ENCODE measurements at places on chromosomes 12 and 14.

GRCh38 chr12:47849261-47849660, 29.6 kb upstream of the HDAC7 start:
- no peak for DNase-seq

- no peak for DNase-seq
These were observed 30.9 kb upstream of the MDM2 start for GRCh38 chr12:68776976-68777610.

- no peak for DNase-seq
These were observed 159.5 kb downstream of the BRMS1L start for GRCh38 chr14:35985474-35986218.

- no peak for DNase-seq
These were observed 5.4 kb downstream of the CIPC start for GRCh38 chr14:77103475-77103874.

GRCh38 chr12:89319122-89319521, 33.2 kb downstream of the DUSP6 start:
- no peak for DNase-seq

- DNase-seq, result no peak
These were observed 54.5 kb downstream of the VCPKMT start for GRCh38 chr14:50061664-50062437.

DNA sequence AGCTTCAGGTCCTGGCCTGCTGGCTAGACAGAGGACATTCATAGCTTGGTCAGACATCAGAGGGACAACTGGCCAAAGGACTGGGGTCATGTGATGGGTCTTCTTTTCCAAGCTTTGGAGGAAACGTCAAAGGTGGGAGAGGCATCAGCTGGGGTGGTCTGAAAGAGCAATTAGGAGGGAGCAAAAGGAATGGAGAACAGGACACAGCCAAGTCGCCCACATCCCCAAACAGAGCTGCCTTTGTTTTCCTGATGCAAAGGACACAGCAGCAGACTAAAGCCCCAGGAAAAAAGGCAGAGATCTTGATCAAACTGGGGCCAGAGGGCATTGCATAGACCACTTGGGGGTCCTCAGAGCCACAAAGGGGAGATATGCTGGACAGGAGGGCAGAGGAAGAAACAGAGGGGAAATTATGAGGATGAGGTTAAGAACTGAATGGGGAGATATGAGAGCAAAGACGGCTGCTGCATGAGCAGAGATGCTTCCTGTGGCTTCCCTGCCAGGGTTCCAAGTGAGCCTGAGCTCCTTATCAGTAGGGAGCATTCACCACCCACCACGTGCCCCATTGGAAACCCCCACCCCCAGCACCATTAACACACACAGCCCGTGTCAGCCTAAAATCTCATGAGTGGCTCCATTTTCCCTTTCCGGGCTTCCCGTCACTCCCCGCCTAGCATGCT, 62.4 kb downstream of the ANO2 start:
- no peak for DNase-seq

DNA sequence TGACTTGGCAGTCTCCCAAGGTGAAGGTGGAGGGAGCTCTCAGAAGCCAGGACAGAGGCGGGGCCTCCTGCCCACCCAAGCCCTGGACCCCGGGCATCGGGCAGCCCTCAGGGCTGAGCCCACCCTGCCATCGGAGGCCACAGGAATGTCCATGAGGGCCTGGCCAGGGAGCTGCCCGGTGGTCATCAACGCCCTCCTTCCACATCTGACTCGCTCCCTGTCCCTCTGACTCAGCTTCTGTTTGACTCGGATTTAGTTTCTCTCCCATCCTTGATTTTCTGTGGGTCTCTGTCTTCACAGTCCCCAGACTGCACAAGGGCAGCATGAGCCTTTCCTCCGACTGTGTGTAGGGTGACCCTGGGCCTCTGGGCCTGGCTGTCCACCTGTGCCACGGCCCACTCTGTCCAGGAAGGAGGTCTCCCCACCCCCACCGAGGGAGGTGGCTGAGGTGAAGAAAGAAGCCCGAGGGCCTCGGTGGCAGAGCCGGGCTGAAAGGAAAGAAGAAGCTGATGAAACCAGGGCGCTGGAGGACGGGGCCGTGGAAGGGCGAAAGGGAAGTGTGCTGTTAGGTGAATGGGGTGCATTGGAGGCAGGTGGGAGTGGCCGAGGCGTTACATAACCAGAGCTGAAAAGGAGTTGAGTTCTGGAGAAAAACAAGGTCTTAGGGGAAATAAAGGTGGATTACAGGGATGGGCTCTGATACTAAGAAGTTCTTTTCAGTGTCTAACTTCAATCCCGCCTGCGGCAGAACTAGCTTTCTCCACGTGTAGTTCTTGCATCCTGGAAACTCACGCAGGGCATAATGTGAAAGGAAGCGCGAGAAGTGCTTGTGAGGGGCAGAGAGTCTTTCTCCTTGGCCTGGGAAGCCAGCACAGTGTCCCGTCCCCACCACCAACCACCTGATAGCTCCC, 16.7 kb upstream of the TMEM106C start:
- no peak for DNase-seq

GRCh38 chr12:126347421-126347820, 1282.2 kb downstream of the AACS start:
- DNase-seq, result no peak

- DNase-seq, result no peak
These were observed 38.5 kb upstream of the KCNK13 start for GRCh38 chr14:90023176-90023896.

DNA sequence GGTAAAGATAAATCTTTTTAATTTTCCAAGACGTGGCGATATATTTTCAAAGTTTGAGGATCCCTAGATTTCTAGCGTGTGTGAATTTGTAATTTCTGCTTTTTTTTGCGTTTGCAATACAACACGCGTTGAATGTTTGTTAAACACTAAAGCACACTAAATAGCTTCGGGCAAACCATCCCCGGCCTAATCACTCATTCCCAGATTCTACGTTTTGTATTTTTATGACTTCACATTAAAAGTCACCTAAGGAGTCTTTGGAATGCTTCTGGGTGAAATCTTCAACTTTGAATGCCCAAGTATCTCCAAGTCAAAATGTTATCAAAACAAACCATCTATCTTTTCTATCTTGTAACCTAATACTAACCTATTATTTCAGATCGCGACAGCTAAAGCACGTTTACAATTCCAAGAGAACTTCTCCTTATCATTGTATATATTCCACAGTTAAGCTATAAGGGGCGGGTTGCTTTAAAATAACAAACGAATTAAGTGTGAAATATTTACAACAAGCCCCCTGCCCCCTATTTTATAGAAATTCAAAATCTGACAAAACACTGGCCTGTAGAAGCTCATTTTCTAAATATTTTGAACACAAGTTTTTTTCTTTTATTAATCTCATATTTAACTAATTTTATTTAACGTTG, 1.1 kb downstream of the ALX1 start:
- DNase-seq, result no peak

GRCh38 chr14:100654814-100655740, 67.9 kb upstream of the BEGAIN start:
- DNase-seq, result no peak

Data from substantia nigra (tissue), 51 donors.